Activated CD4-positive, alpha-beta memory T cell treated with anti-CD3 and anti-CD28 coated beads for 36 hours (primary cell): ENCODE measurements at places on chromosomes 1 and 21.

GRCh38 chr1:172320733-172321132 lies 99.8 kb upstream of the C1orf105 start:
- DNase-seq = no peak

DNA sequence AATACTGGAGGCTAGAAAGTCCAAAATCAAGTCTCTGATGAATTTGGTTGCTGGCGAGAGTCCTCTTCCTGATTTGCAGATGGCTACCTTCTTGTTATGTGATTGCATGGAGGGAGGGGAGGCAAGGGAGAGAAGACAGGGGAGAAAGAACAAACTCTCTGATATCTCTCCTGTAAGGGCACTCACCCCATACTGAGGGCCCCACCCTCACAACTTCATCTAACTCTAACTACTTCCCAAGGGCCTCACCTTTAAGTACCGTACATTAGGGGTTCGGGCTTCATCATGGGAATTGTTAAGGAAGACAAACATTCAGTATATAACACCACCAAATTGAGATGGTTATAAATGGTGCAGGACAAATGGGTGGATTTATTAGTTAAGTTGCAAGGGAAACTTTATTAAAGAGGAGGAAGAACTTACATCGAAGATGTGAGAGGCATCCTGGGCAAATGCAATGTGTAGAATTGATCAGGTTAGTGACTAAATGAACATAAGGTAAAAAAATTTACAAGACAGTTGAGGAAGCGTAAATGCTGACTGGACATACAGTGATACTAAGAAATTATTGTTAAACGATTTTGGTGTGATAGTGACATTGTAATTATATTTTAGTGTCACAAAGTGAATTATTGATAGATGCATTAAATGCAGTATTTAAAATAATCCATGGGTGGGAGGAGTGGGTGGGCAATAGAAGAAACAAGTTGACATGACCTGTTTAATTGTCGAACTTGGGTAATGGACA lies 10.6 kb downstream of the OR2B11 start:
- DNase-seq = no peak

DNA sequence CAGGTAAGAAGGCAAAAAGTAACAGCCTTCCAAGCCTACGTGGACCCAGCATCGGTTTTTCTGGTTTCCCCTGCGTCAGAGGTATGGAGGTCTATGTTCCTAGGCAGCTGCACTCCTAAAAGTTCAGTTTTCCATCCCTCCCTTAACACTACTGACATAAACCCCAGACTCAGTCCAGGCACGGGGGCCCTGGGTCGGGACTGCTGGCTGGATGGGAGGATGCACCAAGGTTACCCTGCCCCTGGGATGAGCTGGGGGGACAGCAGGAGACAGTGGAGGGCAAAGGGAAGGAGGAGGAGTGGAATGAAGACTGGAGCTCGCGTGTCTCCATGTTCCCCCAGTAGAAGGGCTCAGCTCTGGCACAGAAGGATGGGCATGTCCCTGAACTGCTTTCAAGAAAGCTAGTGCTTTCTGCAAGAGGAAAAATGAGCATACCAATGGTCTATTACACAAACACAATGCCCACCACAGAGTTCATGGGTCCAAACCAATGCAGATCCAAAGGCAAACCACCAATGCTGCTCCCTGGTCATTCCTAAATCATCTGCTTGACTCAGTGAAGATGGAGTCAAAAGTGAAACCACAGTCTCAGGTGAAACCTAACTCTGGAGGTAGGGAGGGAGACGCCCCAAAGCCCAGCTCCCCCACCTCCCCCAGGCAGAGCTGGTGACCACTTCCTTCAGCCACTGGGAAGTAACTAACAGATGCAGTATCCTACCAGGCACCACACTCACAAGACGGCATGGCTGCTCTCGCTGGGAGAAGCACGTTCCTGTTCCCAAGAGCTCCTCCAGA lies 54.9 kb downstream of the CD46 start:
- DNase-seq = no peak

- no peak for DNase-seq
Observed at GRCh38 chr1:235843461-235843961, 23.2 kb downstream of the LYST start.
